Subcutaneous preadipocyte (primary cell): ENCODE measurements at places on chromosomes 16 and 17. TPM values are rescaled to one million over a fixed set of nuclear protein-coding genes. Genes with fewer than 3 reads are reported as not detected.

The ALDH3A1 gene
- total RNA-seq = 0.20 TPM in 1 of 2 replicates, not detected in the other

The SMPD3 gene
- under 0.01 TPM in 1 of 2 replicates, not detected in the other for total RNA-seq

The KCNH4 gene
- total RNA-seq = not detected in 2 replicates

The CD7 gene
- 0.39 TPM in 1 of 2 replicates, not detected in the other for total RNA-seq

The CNEP1R1 gene
- total RNA-seq = 20.2 and 25.8 TPM in 2 replicates

The AFMID gene
- 22.4 and 22.9 TPM in 2 replicates for total RNA-seq

The KRTAP2-2 gene
- total RNA-seq = not detected in 2 replicates

The CCL8 gene
- total RNA-seq = not detected in 2 replicates

The SLC38A7 gene
- total RNA-seq = 33.8 and 37.5 TPM in 2 replicates

The SP6 gene
- total RNA-seq = under 0.01 TPM in 2 replicates

The CENPV gene
- 10.3 and 28.9 TPM in 2 replicates for total RNA-seq

The PRAC2 gene
- not detected in 2 replicates for total RNA-seq

The MYADML2 gene
- not detected in 2 replicates for total RNA-seq

The BEAN1 gene
- 0.73 and 3.1 TPM in 2 replicates for total RNA-seq

The KRT33B gene
- not detected in 2 replicates for total RNA-seq

The FAHD1 gene
- total RNA-seq = 52.6 and 61.7 TPM in 2 replicates

The TBX4 gene
- total RNA-seq = under 0.01 TPM in 2 replicates

The FBXW10B gene
- 0.73 and 2.2 TPM in 2 replicates for total RNA-seq

The CLEC3A gene
- not detected in 2 replicates for total RNA-seq
